Stimulated activated CD8-positive, alpha-beta memory T cell treated with anti-CD3 and anti-CD28 coated beads, Interleukin-7, amount 100 ng/mL, for 1 hour (primary cell): ENCODE measurements at places on chromosomes 5 and 9.
A peak's percentile ranks its signal among the peaks of the same experiment; 100 is the strongest.

GRCh38 chr5:157994906-157995519, 136.1 kb upstream of the CLINT1 start:
- peak; percentile 13 for DNase-seq

- DNase-seq = no peak
Observed at GRCh38 chr9:88932766-88933165, 58.5 kb upstream of the S1PR3 start.

DNA sequence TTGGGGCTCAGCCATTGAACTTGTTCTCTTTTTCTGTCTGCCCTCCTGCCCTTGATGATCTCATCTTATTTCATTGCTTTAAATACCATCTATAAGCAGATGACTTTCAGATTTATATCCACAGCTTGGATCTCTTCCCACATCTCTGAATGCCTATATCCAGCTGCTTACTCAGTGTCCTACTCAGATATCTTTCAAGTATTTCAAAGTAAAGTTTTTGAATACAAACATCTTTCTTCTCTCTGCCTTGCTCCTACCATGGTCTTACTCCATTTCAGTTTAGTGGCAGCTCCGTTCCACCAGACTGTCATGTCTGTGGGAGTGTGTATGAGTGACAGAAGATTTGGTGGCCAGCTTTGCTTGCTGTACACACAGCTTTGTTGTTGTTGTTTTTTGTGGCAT, 59.7 kb downstream of the ERBIN start:
- DNase-seq = no peak

- no peak for DNase-seq
Observed at GRCh38 chr5:68529581-68529980, 314.0 kb downstream of the PIK3R1 start.

- no peak for DNase-seq
Observed at GRCh38 chr9:136610426-136610825, 52.3 kb upstream of the EGFL7 start.
